ENCODE measurements at places on chromosomes 1 and 21.

GRCh38 chr1:156692925-156693847, 12.2 kb downstream of the CRABP2 start:
- DNase-seq: peak; percentile 23

DNA sequence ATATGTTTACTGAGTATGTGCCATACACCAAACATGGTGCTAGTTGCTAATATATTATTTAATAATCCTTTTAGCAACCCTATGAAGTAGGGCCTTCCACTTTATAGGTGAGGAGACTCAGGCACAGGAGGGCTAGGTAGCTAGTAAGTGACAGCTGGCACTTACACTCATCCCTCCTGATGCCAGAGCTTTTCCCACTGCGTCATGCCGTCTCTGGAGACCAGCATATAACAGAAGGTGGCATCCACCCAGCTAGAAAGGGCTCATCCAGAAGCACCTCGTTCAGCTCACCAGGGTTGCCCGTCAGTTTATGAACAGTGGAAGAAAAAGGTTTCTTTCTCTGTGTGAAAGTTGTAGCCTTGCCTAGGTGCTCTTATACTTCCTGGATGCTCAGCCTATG, 108.9 kb downstream of the NOS1AP start:
- no peak for DNase-seq

DNA sequence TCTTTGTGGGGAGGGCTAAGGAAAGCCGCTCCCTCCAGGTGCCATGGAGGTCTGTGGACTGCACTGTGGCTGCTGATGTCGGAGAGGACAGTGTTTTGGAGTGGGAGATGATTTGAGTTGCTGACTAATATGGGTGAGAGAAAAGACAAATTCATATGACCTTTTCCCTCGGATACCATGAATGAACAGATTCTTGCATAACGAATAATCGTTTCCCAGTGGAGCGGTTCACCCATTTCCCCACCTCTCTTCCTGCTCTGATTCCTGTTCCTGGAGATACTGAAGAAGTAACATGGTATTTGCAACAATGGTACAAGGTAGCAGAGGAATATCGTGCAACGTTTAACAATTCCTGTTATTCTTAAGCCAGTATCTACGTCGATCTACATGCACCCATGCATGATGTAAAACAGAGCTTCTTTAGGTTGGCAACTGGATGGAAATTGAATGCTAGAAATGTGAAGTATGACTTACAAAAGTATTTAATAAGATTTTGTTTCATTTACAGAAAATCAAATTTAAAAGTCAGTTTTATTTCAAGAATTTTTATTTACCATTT, 227.1 kb downstream of the TOMM20 start:
- no peak for DNase-seq

GRCh38 chr1:24253571-24253970, 65.6 kb upstream of the GRHL3 start:
- DNase-seq: no peak

DNA sequence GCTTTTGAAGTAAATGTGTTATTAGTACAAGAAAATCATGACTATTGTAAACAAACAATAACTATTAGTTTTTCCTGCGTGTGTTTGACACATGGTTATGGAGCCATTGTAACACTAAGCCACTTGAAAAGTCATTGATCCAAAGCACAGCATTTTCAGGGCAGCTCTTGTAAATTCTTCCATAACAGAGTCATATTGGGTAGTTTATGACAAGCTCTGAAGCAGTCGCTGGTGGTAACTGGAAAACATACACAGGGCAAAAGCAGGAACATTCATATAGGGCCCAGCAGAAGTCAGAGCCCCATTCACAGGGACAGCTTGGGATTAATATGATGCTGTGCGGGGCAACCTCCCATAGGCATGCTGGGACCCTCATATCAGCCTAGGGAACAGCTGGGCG, 483.2 kb upstream of the PTBP2 start:
- DNase-seq: no peak

DNA sequence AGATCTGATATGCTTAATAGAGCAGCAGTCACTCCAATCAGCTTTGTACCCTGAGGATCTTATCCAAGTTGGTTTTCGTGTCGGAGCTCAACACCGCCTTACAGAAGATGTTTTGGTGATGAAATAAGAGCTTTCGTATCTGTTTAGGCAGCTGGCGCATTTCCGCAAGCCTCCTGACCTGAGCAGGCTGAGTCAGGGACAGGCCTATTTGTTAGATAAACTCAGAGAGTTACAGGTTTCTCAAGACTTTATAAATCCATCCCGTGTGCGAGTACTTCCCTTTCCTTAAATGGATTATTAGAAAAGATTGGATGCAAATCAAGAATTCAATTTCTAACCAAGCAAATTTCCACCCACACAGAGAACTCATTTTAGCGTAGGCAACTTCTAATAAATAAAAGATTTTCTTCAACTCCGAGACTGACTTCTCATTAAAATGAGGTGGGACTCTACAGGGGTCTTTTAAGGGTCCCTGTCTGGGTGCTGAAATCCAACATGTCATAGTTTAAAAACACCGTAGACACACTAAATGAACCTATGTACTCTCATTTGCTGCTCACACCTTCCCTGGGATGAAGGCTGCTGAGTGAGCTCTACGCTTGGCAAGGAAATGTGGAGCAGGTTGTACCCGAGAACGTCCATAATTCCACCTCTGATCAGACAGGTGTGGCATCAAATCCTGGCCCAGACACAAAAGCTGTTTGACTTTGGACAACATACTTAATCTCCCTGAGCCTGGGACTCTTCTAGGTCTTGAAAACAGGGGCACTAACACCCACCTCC, 106.9 kb upstream of the F3 start:
- DNase-seq: no peak

DNA sequence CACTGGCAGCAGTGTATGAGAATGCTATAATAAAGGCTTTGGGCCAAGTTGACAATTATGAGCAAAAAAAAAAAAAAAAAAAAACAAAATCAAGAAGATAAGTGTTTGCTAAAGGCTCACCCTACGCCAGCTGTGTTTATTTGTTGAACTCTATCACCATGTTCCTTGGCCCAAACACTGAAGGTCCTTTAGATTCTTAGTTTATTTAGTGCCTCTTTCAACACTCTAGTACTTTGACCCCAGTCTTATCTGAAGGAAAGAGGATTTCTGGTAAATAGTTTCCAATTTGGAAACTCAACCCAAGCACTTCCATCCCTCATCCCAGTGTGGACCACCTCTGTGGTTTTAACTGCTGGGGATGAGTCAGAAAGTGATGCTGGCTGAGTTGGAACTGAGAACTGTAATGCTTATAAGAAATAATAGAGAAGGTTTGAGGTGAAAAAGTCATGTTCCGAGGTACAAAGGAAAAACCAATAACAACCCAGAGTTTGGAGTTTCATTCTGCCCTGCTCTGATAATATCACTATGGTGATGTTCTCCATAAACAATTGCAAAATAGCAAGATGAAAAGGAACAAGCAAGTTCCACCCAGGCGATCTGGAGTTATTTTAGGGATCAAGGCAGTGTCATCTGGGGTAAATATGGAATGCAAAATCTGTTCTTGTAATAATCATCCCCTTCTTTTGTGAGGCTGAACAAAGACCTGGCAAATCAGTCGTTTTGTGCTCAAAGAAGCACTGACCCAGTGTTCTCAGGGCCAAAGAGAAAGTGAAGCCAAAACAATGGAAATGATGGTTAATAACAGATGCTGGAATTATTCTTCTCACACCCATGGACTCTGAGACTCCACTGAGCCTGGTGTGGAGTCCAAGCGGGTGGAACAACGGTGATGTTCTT, 19.7 kb upstream of the CAPZB start:
- no peak for DNase-seq

DNA sequence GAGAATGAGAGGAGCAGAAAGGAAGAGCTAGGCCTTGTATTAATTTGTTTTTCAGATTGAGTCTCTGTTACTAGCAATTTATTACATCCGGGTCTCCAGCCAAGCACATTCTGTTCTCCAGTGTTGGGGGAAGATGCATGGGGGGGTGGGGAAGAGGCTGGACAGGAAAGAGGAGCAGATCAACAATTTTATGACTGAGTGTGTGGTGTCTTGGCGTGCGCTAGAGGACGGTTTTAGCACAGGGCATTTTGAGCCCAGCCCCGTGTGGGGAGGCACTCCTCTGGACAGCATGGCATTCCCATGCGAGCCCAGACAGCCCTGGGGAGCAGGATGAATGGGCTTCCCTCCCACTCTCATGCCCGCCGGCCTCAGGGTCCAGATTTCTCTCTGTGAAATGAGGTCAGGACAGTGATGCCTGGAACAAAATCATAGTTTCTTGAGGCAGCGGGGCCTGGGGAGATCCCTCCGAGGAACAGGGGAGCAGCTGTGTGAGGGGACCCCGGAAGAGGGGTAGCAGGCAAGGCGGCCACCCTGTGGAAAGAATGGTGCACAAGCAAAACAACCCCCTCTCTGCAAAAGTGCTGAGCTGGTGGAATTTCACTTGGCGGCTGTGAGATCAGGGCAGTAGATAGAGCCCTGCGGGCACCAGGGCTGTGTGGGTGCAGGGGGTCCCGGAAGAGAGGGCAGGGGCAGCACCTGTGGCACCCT, 16.3 kb downstream of the SOX13 start:
- no peak for DNase-seq

DNA sequence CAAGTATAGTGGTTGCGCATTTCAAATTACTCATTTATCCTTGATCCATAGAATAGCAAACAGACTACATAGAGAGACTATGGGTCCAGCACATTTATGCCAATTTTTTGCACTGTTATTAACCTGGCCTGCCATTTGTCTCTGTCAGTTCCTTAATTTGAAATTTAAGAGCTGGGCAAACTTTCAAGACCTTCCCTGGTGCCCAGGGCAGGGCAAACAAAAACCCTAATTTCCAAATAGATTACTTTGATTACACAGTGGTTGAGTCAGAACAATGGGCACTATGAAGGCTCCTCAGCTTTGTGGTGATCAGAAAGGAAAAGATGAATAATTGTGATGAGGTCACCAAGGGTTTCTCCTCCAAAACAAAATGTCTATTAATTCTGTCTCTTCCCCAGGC, 80.6 kb downstream of the TNFSF18 start:
- no peak for DNase-seq

- peak; percentile 54 for DNase-seq
Observed at GRCh38 chr1:6246497-6247467, 2.8 kb downstream of the HES3 start.

DNA sequence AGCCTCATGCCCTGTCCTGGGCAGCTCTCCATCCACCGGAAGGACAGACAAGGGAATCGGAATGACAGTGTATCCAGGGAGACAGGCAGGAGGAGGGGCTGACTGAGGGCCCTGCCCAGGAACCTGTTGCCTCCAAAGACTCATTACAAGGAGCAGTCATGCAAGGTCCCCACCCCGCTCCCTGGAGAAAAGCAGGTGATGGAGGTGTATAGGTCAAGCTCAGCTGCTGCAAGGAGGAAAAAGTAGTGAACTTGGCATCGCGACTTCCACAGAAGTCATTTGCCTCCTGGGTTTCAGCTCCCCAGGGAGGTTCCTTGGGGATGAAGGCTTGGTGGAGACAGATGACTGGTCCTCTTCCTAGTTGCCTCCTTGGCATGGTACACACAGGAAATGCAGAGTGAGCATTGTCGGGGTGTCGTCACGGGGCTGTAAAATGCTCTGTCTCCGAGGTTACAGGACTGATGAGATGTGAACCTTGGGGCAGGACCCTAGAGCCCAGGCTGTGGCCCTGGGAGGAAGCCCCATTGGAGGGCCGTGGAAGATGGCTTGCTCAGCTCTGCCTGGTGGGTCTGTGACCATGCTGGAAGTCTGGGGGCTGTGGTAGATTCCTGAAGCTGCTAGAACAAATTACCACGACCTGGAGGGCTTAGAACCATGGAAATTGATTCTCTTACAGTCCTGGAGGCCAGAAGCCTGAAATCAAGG, 219.6 kb upstream of the C1orf174 start:
- no peak for DNase-seq

DNA sequence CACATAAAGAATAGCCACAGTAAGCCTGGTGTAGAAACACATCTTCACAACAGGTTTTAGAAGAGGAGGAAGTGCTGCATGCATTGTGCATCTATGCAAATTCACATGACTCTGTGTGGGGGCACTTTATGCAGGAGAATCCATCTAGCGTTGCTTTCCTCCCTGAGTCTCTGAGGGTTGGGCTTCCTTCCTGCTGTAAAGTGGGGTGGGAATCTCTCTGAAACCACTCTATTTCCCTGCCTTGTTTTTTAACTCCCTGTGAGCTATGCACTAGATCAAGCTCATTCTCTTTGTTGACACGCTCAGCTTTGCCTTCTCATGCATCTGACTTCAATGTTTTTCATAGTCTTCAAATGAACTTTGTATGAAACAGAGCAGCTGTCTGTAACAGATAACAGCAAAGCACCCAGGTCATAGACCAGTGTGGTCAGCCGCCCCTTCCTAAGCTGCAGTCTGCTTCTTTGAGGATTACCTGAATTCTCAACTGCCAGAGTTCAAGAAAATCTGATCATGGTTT, 102.7 kb upstream of the DPH5 start:
- peak; percentile 20 for DNase-seq

DNA sequence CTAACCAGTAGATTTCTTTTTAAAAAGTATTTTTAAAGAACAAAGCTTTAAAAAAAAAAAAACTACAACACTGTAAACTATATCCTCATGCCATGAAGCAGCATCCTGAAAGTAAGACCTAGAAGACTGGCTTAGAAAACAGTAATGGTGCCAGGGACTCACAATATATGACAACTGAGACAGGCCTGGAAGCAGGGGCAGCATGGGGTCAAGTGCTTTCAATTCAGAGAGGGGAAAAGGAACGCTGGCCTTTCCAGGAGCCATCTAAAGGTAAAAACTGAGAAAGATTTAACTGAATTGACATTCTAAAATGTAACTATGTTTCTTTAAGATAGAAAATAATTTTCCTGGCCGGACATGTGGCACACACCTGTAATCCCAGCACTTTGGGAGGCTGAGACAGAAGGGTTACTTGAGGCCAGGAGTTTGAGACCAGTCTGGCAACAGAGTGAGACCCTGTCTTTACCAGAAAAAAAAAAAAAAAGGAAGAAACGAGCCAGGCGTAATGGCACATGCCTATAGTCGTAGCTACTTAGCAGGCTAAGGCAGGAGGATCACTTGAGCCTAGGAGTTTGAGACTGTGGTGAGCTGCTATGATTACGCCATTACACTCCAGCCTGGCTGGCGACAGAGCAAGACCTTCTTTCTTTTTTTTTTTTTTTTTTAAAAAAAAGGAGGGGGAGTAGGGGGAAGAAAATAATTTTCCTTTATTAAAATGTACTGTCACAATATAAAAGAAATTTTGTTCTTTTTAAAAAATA, 54.1 kb downstream of the SLC35D1 start:
- no peak for DNase-seq

- no peak for DNase-seq
Observed at GRCh38 chr1:51661081-51661518, 44.2 kb downstream of the OSBPL9 start.

DNA sequence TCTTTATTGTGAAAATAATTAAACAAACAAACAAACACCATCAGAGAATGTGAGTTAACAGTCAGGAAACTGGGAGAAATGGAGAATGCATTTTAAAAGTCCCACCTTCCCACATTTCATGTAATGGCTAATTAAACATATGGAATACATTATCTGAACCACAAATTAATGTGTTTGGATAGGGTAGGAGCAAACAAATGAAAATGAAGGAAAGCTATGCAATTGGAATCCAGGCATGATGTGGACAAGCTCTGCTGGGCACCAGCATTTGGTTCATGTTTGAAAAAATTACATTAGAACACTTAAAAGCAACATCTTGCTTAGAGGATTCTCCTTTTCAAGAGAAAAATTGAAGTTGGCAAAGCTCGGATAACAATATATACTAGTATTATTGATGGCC, 628.1 kb downstream of the LMO4 start:
- DNase-seq: no peak

GRCh38 chr21:44829507-44830092, 11.7 kb upstream of the SUMO3 start:
- DNase-seq: no peak
